Naive thymus-derived CD4-positive, alpha-beta T cell (primary cell): ENCODE measurements at places on chromosomes 3 and 15. TPM values are rescaled to one million over a fixed set of nuclear protein-coding genes. Genes with fewer than 3 reads are reported as not detected.

ITGA11 gene
- total RNA-seq: not detected

GRK7 gene
- total RNA-seq: 0.15 TPM

SLTM gene
- total RNA-seq: 151 TPM

PFN2 gene
- total RNA-seq: 0.36 and 0.64 TPM in 2 replicates

SLC15A2 gene
- 3.8 TPM for total RNA-seq

FAM219B gene
- total RNA-seq: 99.0 and 108 TPM in 2 replicates

LEKR1 gene
- 1.2 TPM for total RNA-seq

STIMATE gene
- 16.8 and 21.1 TPM in 2 replicates for total RNA-seq

NBEAL2 gene
- 94.0 TPM for total RNA-seq

P2RY14 gene
- not detected for total RNA-seq
